Stimulated activated CD4-positive, alpha-beta T cell treated with anti-CD3 and anti-CD28 coated beads, TNF-alpha, amount 100 ng/mL, for 1 hour (primary cell): ENCODE measurements at places on chromosomes 5 and 9.

DNA sequence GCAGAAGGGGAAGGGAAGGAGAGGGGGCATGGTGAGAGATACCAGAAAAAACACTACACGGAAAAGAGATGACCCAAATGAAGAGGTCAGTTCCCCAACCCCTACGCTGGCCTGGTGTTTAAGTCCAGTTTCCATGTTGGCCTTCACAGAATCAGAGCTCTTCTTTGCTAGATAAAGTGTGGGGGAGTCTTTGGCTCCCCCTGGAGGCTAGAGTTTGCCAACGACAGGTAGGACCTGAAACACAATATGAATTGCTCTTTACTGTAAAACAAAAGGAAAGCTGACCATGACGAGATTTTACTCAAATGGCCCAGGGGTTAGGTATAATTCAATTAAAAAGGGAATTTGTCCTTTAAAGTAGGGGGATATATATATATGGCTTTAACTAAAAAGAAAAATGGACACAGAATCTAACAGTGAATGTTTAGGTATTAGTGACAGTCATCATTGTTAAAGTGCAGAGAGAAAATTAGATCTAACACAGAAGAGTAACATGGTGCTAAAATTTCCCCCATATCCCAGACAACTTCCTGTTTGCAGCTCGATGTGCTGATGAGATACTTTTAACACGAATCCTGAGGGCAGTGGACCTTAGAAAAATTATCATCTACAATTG, 92.0 kb downstream of the SV2C start:
- peak; percentile 13 for DNase-seq

GRCh38 chr5:83475391-83475863, 3.9 kb downstream of the VCAN start:
- no peak for DNase-seq

DNA sequence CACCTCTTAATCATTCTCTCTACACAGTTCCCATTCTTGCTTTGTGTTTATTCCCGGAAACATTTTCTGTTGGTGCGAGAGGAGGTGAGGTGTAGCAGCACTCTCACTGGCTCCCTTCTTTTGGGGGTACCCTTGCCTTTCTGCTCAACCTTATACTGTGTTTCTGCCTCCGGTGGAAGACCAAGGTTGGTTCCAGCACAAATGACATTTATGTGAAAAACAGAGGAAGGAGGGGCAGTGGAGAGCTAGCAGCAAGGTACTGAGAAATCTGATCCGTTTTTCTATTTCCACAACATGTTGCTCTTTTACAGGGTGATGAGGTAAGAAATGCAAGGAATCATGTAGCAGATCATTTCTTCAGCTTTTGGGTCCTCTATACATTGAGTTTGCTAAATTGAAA, 648.0 kb upstream of the DMAC1 start:
- DNase-seq, result no peak

DNA sequence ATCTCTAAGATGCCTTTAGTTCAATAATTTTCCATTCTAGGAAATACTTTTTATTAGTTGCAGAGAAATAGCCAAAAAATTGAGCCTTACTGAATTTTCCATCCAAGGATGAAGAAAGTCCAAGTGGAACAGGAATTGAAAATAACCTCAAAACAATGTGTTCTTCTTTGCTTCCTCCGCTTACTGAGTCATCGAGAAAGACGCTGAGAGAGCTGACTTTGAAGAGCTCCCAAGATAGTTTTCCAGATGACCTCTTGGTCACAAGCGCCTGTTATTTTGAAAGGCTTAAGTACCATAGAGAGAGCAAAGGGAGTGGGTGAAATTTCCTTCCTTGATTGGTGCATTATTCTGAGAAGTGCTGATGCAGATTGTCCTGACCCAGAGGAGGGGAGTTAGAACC, 253.5 kb upstream of the ATP10B start:
- no peak for DNase-seq

DNA sequence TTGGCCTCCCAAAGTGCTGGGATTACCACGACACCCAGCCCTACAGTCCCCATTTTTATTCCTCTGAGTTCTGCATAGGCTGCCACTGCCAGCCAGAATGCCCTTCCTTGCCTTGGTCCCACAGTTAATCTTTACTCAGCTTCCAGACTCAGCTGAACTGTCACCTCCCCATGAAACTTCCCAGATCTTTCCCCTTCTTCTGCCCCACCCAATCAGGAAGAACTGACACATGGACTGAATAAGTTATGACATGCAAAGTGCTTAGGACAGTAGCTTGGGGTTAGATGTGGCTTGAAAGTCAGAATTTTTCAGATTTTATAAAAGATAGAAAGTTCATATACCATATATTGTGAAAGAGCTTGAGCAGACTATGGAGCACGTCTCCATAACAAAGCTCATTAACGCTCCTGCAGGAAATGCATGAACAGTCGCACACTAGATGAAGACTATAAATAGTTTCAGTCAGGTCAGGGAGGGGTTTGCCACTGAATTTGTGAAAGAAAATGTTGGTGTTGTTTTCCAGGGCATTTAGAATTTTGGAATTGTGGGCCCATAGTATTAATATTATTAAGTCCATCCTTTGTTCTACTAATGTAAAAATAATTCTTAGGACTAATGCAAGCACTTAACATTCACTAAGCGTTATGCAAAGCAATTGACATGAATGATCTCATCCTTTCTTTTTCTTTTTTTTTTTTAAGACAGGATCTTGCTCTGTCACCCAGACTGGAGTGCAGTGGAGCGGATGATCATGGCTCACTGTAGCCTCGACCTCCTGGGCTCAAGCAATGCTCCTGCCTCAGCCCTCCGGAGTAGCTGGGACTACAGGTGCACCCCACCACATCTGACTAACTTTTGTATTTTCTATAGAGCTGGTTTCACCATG, 36.1 kb upstream of the DENND1A start:
- DNase-seq, result no peak

- no peak for DNase-seq
Measured at GRCh38 chr9:92807757-92808725, 43.4 kb upstream of the BICD2 start.

DNA sequence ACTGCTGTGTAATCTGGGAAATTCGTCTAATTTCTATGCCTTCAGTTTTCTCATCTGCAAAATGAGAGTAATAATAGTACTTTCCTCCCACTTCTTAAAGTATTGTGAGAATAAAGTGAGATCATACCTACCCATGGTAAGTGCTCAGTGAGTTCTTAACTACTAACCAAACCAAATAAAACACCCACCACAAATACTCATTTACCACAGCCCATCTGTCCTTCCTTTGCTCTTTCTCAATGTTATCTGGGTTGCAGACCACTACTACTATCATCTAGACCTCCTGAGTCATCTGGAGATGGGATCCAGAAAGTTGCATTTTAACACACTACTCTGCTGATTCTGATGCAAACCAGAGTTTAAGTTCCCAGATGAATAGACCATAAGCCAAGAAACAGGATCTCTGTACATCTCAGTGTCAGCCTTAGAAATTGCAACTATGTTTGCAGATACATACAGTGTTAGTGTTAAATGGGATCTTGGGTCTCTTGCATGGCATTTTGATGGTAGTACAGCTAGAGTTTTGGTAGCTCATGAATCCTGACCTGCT, 105.4 kb upstream of the ATP10B start:
- no peak for DNase-seq

DNA sequence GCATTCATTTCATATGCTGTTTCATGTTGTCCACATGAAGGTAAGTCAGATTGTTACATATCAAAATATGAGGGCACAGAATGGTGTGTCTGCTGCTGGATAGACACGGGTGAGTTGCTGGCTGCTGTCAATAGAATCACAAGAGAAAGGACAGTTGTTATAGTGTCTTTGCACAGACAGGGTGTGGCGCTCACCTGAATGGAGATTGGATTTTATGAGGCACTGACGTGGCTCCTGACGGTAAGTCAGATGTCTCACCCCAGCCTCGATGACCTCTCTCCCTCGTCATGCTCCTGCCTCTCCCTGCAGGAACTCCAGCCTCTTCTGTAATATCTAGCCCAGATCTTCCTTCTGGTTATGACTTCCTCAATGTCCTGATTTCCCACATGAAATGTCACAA, 75.4 kb upstream of the SELENOP start:
- DNase-seq, result no peak

- no peak for DNase-seq
Measured at GRCh38 chr9:82761027-82761426, 301.9 kb downstream of the RASEF start.

- no peak for DNase-seq
Measured at GRCh38 chr9:117266855-117267497, 147.9 kb downstream of the ASTN2 start.

- no peak for DNase-seq
Measured at GRCh38 chr9:98687911-98688310, 20.8 kb downstream of the GABBR2 start.

DNA sequence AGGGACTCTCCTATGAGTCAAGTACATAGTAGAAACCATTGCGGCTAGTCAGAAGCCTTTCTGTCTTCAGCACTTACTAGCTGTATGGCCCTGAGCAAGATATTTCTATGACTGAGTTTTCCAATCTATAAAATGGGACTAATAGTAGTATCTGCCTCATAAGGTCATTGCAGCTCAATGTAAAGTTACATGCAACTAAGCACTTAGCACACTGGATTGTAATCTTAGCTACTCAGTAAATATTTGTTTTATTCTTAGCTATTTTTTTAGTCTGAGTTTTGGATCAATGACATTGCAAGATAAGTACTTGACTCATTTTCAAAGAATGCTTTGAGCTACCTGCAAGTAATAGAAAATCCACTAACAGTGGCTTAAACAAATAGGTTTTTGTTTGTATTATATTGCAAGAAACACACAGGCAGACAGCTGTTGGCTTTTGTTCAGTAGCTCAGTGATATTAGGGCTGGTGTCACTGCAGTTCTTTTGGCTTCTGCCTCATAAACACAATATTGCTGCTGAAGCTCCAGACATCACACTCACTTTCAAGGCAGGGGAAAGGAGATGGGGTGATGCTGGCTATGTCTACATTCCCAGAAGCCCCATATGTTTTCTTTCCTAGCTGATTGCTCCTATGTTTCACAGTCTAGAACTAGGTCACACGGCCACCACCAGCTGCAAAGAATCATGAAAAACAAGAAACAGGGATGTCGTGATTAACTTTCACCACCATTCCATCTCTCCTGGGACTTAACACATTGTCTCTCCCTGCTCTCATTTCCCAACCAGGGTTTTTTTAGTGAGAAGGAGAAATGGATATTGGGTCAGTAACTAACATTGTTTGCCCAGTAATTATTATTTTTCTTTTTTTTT, 26.9 kb upstream of the FAT2 start:
- no peak for DNase-seq
